Stimulated activated CD8-positive, alpha-beta memory T cell treated with anti-CD3 and anti-CD28 coated beads, Interleukin-15, amount 100 ng/mL, for 24 hours (primary cell): ENCODE measurements at places on chromosomes 6 and 20.

DNA sequence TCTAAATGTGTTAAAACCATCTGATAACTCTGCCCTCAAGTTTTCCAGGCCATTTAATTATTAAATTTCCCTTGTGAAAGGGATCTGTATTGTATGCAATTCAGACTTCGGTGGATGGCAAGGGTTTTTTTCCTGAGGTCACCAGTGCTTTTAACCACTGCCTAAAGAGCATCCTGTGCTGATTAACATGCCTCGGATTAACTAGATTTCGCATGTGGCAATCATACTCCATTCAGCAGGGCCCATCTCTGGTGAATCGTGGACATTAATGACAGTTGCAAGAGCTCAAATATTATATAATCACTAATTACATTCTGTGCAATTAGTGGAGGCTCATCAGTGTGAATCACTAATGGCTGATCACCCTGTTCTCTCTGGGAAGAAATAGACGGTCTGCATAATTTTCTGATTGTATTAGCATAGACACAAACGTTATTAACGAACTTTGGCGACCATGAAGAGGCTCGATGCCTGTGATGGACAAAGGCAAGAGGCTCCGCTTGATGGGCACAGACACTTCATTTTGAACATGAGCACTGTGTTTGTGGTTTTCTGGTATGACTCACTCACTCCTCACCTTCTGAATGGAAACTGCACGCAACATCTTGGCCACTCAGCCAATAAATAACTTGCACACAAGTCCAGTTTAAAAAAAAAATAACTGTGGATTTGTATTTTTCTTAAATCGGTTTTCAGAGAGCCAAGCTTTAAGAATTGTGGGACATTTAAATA, 31.4 kb downstream of the LINC00237 start:
- DNase-seq: no peak

DNA sequence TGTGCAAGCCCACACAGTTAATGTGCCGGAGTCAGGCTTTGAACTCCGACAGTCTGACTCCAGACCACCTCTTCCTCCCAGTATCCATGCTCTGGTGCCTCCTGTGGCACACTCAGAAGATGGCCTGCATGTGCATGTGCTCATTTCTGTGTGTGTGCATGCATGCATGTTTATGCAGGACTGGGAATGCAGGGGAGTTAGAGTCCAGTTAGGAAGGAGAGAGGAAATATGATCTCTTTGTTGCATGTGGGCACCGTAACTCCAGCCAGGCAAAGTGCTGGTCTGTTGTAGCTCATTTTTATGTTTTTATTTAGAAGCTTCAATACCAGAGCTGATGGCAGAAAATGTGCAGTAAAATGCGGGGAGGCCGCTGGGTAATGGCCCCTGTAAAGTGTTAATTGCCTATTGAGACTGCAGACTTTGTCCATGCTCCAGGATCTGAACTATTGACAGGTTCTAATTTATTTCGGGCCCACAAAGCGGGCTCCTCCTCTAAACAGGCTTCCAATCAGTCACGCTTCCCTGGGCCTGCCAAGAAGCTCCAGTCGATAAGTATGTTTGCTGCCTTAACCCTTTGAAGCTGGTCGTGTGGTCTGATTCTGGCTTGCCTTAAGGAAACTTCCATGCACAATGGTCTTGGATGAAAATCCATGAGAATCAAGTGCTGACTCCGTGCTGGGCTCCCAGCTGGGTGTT, 248.3 kb downstream of the DHX35 start:
- DNase-seq: no peak

GRCh38 chr6:137944793-137945498, 77.9 kb downstream of the TNFAIP3 start:
- no peak for DNase-seq

DNA sequence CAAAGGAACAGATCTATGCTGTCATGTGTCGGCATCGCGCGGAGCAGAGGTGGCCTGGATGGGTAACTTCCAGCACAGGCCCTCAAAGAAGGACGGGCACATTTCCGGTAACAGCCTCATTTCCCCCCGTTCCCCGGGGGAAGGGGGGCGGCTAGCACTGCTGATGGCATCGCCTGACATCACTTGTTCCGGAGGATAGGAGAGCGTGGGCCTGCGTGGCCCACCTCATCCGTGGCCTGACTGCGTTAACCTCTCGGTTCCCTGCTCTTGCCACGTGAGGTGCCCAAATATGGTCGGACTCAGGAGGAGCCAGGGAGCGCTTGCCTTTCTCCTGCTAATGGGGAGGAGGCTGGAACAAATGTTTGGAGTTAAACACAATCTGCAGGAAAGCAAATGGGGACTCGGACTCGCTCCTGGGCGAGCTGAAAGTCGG, at the start of gene AKAP12:
Gene AKAP12 (plus strand): TSS at position 365 of the 433 bp plus-strand sequence. CDS start 596 bp downstream, outside the sequence.
- no peak for DNase-seq

GRCh38 chr6:168116975-168117899, 38.2 kb upstream of the FRMD1 start:
- DNase-seq: no peak

GRCh38 chr6:15332446-15332845, 86.6 kb downstream of the JARID2 start:
- DNase-seq: no peak

DNA sequence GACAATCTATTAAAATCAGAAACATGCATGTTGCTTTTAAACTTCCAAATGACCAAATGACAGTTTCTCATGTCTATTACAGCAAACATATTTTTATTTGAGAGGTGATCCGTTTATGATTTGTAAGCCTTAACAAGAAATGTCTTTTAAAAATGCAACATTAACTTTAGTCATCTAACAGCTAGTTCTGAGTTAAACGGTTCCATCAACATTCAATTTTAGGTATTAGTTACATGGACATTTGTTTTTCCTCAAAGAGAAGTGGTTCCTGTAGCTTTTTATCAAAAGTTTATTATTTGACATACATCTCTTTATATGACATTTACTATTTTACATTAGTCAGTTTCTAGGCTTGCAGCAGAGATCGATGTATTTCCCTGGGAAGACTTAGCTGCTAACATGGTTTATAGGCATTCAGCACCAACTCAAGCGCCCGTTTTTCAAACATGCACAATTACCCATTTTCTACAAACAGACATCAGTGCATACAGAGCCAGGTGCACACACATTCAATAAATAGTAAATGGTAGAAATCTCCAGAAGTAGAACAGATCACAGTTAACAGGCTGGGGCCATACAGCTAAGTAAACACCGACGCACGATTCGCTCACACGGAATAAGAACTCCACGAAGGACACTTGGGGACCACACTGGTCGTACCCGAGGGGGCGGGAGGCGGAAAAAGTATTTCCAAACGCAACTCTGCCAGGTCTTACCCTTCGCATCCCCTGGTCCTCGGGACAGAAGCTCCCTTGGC, 882 bp downstream of the CNR1 start:
- no peak for DNase-seq

DNA sequence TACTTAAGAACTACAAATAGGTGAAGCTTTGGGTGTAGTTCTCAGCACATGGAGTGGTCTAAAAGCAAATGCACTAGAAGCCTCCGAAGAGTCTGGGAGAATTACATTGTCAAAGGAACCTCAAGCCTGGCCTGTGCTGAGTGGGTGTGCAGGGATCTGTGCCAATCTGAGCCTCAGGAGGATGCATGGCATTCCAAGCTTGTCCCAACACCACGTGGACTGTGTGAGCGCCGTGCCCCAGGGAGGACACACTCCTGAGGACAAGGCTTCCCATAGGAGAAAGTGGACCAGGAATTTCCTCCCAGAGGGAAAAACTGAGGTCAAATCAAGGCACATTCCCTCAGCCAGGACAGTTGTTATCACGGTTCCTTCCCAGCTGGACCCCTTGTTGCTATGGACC, 185.8 kb downstream of the QKI start:
- no peak for DNase-seq

- no peak for DNase-seq
Measured at GRCh38 chr6:107390685-107391435, 68.5 kb downstream of the PDSS2 start.

GRCh38 chr20:35304956-35305355, 12.7 kb upstream of the FAM83C start:
- no peak for DNase-seq

DNA sequence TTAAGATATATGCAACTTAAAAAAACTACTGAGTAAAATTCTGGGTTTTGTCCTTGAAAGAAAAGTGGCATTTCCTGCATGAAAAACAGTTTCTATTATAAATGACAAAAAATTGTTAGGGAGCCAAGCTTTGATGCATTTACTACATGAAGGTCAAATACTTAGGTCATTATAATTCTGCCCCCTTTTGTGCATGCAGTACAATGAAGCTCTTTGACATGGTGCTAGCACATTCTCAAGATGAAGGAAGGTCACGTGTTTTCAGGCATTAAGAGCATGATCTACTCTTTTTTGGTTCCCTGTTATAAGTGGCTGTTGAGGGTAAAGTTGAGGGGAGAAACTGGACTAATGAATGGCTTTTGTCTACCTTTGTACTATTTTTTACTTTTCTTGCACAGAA, 72.7 kb downstream of the FOXO3 start:
- DNase-seq: no peak

GRCh38 chr6:7338031-7338430, 25.0 kb upstream of the SSR1 start:
- DNase-seq: no peak

DNA sequence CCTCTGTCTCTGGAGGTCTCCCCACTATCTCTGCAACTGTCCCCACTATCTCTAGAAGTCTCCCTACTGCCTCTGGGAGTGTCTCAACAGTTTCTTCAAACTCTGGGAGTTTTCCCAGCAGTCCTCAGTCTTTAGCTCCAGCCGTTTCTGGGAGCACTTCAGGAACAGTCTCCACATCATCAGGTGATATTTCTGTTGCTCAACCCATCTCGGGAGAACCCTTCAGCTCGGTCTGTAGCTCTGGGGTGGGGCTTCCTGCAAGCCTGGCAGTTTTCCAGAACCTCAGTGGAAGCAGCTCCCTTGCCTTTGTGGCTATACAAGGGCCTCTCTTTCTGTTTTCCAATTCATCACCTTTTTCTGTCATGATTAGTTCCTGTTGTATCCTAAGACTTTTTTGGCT, 3.0 kb upstream of the SFTA2 start:
- DNase-seq: no peak

GRCh38 chr20:50513169-50514034, 3.2 kb downstream of the PTPN1 start:
- no peak for DNase-seq

GRCh38 chr6:57182017-57182432, 9.9 kb downstream of the BAG2 start:
- DNase-seq: no peak

- no peak for DNase-seq
Measured at GRCh38 chr20:52859156-52859876, 112.8 kb upstream of the TSHZ2 start.

DNA sequence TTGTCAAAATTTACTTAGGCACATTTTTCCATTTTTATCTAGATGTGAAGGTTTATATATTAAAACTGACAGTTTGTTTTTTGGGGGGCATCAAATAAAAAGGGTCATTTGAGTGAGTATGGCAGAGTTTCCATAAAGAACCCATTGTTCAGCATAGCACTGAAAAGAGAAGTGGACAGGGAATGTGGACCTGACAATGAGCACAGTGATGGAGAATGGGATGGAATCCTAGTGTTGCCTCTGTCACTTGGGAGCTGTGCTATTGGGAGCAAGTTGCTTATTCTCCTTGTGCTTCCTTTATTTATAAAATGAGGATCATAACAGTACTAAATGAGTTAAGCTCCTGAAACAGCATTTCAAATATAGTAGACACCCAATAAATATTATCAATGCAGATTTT, 130.7 kb upstream of the SIM1 start:
- no peak for DNase-seq
